ENCODE measurements at places on chromosomes 1 and 21. TPM values are rescaled to one million over a fixed set of nuclear protein-coding genes. Genes with fewer than 3 reads are reported as not detected.

- H3K4me3 ChIP-seq = no peak overlapping the region
- H3K4me1 ChIP-seq = peaks cover 16% of the 10 kb centered on the region
- no peak overlapping the region for H3K27ac ChIP-seq
- H3K36me3 ChIP-seq = no peaks in the 10 kb centered on the region
Observed at GRCh38 chr1:3799976-3800685, 3.8 kb upstream of the LRRC47 start.

GRCh38 chr1:220748089-220748934, at the start of gene MTARC2:
Gene MTARC2, plus strand, starts transcription at chr1:220748322. Its CDS starts 210 bp downstream, at chr1:220748532.
- peak; percentile 91 for DNase-seq
- H3K27ac ChIP-seq = peak within 1 kb of the TSS; percentile 97
- H3K4me3 ChIP-seq = peak within 1 kb of the TSS; percentile 82
- no peaks in the 10 kb centered on the region for H3K36me3 ChIP-seq

DNA sequence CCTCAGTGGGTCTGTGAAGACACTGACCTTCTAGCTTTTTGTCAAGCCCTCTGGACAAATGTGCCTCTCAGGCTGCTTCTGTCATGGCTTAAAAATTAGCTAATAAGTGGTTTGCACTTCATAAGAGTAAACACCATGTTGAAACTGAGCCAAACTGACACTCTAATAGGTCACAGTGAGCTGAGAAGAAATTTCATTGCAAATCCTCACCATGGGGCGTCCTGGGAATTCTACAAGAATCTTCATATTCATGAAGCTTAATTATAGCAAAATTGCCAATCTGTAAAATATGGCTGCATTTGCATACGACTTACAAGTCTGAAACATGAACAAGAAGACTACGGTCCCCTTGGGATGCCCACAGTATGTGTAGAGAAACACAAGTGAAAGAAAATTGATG, 188.6 kb downstream of the DSCAM start:
- no peaks in the 10 kb centered on the region for H3K36me3 ChIP-seq
- H3K4me3 ChIP-seq = no peak overlapping the region
- no peak overlapping the region for H3K27ac ChIP-seq
- peaks cover 6% of the 10 kb centered on the region for H3K4me1 ChIP-seq

Gene PRAMEF4
- total RNA-seq = not detected

DNA sequence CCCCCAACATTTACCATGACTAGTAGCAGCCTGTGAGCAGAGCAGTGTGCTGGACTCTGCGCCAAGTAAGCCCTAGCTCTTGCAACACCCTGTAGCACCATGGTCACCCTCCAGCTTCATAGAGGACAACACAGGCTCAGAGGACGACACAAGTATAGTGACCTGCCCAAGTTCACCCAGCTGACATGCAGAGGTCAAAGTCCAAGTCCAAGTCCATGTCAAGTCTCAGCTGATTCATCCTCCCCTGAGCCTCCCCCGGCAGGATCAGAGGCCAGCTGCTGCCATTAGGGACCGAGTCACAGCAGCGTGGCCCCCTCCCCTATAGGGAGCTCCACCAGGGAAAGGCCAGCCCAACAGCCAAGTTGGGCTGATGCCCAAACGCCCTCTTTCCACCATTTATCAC, 15.9 kb downstream of the SDC3 start:
- H3K4me1 ChIP-seq = peaks cover 10% of the 10 kb centered on the region
- no peak overlapping the region for H3K4me3 ChIP-seq
- no peak overlapping the region for H3K27ac ChIP-seq
- no peaks in the 10 kb centered on the region for H3K36me3 ChIP-seq
- H3K27me3 ChIP-seq = no peaks in the 10 kb centered on the region
- DNase-seq = no peak

- no peaks in the 10 kb centered on the region for H3K36me3 ChIP-seq
- no peak overlapping the region for H3K27ac ChIP-seq
- H3K4me3 ChIP-seq = no peak overlapping the region
- H3K4me1 ChIP-seq = no peaks in the 10 kb centered on the region
- no peak for DNase-seq
- no peaks in the 10 kb centered on the region for H3K27me3 ChIP-seq
Observed at GRCh38 chr1:22314706-22315105, 136.9 kb upstream of the ZBTB40 start.

GRCh38 chr1:33762962-33763361, 100.9 kb upstream of the HMGB4 start:
- H3K27me3 ChIP-seq = no peaks in the 10 kb centered on the region
- no peak overlapping the region for H3K4me3 ChIP-seq
- DNase-seq = no peak
- H3K27ac ChIP-seq = no peak overlapping the region

GRCh38 chr1:26530895-26531598, 1.5 kb downstream of the RPS6KA1 start:
- H3K4me3 ChIP-seq = peak overlapping the region; percentile 97
- H3K36me3 ChIP-seq = no peaks in the 10 kb centered on the region
- H3K4me1 ChIP-seq = peaks cover 37% of the 10 kb centered on the region
- no peak for DNase-seq
- peak overlapping the region; percentile 88 for H3K27ac ChIP-seq
- no peaks in the 10 kb centered on the region for H3K27me3 ChIP-seq

Gene KIF2C
- total RNA-seq = 1.8 TPM

DNA sequence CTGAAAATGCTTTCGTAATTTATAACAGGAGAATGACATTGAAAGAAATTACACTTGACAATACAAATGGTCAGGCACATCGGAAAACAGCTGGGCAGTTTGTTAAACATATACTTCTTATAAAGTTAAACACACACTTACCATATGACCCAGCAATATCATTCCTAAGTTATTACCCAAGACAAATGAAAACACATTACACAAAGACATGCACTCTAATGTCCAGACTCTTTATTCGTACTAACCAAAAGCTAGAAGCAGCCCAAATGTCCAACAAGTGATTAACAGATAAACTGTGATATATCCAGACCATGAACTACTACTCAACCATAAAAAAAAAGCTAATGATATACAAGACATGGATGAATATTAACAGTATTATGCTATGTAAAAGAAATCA, 8.5 kb downstream of the AKT3 start:
- no peaks in the 10 kb centered on the region for H3K27me3 ChIP-seq
- H3K4me3 ChIP-seq = no peak overlapping the region
- DNase-seq = no peak

GRCh38 chr1:214425101-214425500, 126.3 kb downstream of the PTPN14 start:
- H3K27me3 ChIP-seq = no peaks in the 10 kb centered on the region
- no peak for DNase-seq
- peaks cover 5% of the 10 kb centered on the region for H3K4me1 ChIP-seq
- no peak overlapping the region for H3K4me3 ChIP-seq
- H3K36me3 ChIP-seq = no peaks in the 10 kb centered on the region

Gene CD5L
- total RNA-seq = 2.4 TPM

DNA sequence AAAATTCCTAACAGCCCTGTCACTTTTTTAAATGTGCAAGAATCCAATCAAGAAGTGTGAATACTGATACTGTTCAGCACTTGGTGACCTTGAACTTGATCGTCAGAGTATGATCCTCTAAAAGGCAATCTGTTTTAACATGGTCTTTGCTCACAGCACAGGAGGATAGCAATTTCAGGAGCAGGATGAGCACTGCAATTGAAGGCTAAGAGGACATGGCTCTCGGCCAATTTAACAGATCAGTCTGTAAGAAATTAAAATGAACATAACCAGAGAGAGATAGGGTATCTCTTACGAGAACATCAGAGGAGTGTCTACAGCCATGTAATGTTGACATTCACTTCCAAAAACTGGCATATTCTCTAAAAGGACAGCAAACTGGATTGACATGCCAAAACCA, 243.1 kb downstream of the LTN1 start:
- no peaks in the 10 kb centered on the region for H3K27me3 ChIP-seq
- peak overlapping the region; percentile 58 for H3K27ac ChIP-seq
- no peak for DNase-seq
- no peaks in the 10 kb centered on the region for H3K36me3 ChIP-seq
- peaks cover 4% of the 10 kb centered on the region for H3K4me1 ChIP-seq
- no peak overlapping the region for H3K4me3 ChIP-seq

Gene TPTE
- total RNA-seq = not detected

GRCh38 chr1:42753070-42753469, 13.0 kb upstream of the CLDN19 start:
- no peak for DNase-seq
- peaks cover 18% of the 10 kb centered on the region for H3K36me3 ChIP-seq

Gene NRIP1
- 47.2 TPM for total RNA-seq

Gene ADORA1
- total RNA-seq = 3.8 TPM

DNA sequence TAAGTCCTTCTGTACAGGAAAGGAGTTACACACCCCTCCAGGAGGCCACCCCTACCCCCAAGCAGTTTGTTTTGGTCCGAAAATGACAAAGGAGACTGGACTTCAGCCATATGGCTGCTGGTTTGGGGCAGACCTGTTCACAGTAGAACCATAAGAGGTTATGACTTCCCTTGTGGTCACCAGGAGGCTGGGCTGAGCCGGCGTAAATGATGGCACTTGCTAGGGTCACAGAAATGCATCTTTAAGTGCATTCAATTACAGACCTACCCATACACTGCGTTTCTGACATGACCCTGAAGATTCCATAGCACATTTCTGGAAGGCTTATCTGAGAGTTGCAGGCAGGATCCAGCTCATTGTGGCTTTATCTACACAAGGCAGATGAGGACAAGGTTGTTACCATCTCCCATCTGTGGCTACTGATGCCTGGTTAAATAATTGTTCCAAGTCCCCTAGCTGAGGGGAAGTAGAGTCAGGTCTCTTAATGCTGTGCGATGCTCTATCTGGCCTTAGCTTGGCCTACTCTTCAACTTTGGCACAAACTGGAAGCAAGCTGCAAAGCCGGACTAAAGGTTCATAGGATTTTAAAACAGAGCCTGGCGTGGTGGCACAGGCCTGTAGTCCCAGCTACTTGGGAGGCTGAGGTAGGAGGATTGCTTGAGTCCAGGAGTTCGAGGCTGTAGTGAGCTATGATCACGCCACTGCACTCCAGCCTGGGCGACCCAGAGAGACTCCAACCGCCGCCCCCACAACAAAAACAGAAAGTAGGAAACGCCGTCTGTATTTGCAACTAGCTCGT, 1.7 kb upstream of the TRIM67 start:
- no peak overlapping the region for H3K4me3 ChIP-seq
- H3K4me1 ChIP-seq = peaks cover 28% of the 10 kb centered on the region
- H3K36me3 ChIP-seq = no peaks in the 10 kb centered on the region
- H3K27ac ChIP-seq = no peak overlapping the region
- no peaks in the 10 kb centered on the region for H3K27me3 ChIP-seq

Gene C8A
- not detected for total RNA-seq

Gene BARHL2
- total RNA-seq = not detected

DNA sequence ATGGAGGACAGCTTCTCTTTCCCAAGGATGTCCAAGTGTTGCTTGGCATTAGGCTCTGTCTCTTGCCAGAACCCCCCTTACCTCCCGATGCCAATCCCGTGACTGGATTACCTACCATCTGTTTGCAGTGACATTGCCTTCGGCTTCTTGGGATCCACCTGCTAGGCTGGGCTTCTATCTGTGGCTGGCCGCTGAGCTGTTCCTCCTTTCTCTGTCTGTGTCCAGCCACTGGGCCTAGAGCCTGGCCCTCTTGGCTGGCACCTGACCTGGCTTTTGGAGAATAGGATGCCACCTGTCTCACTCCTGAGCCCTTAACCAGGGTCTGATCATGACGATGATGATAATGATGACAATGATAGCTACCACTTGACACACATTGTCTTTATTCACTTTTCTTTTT, 41.6 kb upstream of the STUM start:
- H3K36me3 ChIP-seq = no peaks in the 10 kb centered on the region
- H3K27me3 ChIP-seq = no peaks in the 10 kb centered on the region
- no peaks in the 10 kb centered on the region for H3K4me1 ChIP-seq
- H3K4me3 ChIP-seq = no peak overlapping the region
- DNase-seq = no peak
- H3K27ac ChIP-seq = no peak overlapping the region

Gene SPOCD1
- 63.3 TPM for total RNA-seq

DNA sequence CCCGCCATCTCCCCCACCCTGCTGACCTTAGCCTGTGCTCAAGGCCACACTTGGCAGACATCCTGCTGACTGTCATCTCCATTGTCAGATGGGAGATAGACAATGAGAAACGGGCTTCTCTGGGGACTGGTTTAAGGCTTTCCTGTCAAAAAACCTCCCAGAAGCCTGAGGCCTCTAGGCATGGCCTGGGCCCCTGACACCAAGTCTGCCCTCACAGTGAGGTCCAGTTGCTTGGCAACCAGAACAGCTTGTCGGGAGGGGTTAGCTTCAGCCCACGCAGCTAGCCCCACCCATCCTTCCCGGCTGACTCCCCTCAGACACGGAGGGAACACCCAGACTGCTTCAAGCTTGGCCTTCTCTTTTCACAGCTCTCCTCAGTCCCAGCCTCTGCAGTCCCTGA, 11.0 kb downstream of the PLEKHA6 start:
- DNase-seq = no peak
- H3K4me3 ChIP-seq = no peak overlapping the region
- no peaks in the 10 kb centered on the region for H3K27me3 ChIP-seq
- peaks cover 13% of the 10 kb centered on the region for H3K4me1 ChIP-seq
- H3K36me3 ChIP-seq = no peaks in the 10 kb centered on the region
- H3K27ac ChIP-seq = peak overlapping the region; percentile 15

Gene NBPF10
- total RNA-seq = 2.1 TPM

GRCh38 chr1:223245983-223246382, 102.9 kb upstream of the TLR5 start:
- no peaks in the 10 kb centered on the region for H3K27me3 ChIP-seq
- H3K27ac ChIP-seq = no peak overlapping the region
- no peak for DNase-seq
- no peaks in the 10 kb centered on the region for H3K36me3 ChIP-seq
- no peaks in the 10 kb centered on the region for H3K4me1 ChIP-seq

DNA sequence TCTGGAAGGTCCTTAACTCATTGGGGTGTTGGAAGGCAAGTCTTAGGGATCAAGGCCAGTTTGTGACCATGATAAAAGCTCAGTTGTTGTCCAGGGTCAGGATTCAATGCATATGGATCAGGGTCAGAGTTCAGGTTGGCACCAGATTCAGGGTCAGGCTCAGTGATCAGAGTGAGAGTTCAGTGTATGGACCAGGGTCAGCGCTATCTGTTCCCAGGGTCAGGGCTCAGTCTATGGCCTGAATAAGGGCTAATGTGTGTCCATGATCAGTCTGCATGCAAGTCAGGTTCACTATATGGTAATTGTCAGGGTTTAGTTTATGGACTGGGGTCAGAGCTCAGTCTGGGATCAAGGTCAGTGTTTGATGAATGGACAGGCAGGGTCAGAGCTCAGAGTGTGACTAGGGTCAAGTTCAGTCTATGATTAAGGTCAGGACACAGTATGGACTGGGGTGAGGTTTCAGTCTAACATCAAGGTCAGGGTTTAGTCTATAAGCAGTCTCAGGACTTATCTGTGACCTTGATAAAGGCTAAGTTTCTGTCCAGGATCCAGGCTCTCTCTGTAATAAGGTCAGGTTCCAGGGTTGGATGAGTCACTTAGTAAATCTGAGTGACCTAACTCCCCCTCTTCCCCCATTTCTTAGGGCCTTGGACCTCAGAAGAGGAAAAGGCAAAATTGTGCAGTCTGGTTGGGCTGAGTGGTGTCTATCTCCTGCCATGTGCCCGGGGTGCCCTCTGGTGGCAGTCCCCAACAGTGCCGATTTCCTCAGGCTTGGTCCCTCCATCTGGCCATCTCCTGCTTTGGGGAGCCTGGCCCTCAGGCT, 23.8 kb downstream of the KNCN start:
- DNase-seq = no peak
- no peak overlapping the region for H3K27ac ChIP-seq
- H3K27me3 ChIP-seq = no peaks in the 10 kb centered on the region

Measured in upper lobe of left lung (tissue), 6 donors.